CD4-positive, alpha-beta T cell (primary cell): ENCODE measurements at places on chromosomes 2 and 18.

DNA sequence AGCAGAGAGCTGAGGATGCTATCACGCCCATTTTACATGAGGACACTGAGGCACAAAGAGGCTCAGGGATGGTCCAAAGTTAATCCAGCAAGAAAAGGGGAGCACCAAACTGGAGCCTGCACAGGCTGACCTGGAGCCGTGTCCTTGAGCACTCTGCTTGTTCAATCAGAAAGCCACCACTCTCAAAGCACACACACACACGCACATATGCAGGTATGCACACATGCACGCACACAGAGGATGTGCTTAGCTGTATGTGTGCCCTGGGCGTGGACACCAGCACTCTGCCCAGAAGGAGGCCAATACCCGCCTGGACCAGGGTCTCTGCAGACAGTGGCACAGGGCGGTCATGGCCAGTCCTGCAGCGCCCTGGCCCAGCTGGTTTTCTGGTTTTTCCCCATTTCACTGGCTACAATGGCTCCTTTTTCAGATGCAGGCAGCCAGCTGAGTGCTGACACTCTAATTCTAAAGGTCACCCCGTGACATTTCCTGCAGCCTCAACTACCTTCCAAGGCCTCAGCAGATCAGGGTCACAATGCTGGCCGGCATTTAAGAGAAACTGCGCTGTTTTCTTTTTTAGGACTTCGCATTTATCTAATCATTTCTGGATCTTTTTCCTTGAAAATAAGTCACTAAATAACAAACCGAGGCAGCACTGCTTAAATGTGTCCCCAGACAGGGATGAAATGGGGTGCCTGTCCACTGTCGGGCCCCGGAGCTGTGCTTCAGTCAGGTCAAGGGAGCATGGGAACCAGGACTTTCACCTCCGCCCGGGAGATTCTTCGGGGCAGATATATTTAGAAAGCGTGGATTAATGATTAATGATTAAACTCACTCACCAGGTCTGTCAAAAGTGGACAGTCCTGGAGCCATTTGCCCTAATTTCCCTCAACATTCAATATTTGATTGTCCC is 104.5 kb downstream of the HDAC4 start:
- no peak for DNase-seq

- DNase-seq, result peak; percentile 54
These were observed 44.1 kb downstream of the TRAPPC12 start for GRCh38 chr2:3423492-3424170.

GRCh38 chr18:40375837-40376236 is 1579.2 kb upstream of the PIK3C3 start:
- DNase-seq, result no peak

DNA sequence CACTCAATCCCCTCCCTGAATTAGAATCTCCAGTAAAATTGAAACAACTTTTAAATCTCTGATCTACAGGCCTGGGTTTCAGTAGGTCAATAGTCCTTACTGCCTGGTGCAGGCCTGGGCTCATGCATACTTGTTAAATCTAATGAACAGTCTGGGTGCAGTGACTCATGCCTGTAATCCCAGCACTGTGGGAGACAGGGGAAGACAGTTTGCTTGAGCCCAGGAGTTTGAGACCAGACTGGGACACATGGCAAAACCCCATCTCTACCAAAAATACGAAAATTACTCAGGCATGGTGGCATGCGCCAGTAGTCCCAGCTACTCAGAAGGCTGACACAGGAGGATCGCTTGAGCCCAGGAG is 94.7 kb upstream of the SP3 start:
- DNase-seq, result no peak

DNA sequence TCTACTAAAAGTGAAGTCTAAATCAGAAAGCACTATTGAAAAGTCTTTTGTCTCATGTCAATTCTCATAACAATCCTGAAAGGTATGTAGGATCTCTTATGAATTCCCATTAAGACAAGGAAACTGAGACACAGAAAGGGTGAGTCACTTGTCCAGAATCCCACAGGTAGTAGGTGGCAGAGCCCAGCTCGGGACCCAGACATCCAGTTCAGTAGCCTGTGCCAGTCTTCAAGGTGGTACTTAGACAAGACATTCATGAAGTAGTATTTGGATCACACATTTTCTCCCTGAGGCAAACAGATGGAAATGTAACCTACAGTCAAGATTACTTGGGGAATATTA is 14.8 kb upstream of the PARD3B start:
- DNase-seq, result no peak

- DNase-seq, result no peak
These were observed 84.4 kb upstream of the ATL2 start for GRCh38 chr2:38461470-38461869.

GRCh38 chr18:21364471-21364870 is 122.4 kb downstream of the GREB1L start:
- no peak for DNase-seq

DNA sequence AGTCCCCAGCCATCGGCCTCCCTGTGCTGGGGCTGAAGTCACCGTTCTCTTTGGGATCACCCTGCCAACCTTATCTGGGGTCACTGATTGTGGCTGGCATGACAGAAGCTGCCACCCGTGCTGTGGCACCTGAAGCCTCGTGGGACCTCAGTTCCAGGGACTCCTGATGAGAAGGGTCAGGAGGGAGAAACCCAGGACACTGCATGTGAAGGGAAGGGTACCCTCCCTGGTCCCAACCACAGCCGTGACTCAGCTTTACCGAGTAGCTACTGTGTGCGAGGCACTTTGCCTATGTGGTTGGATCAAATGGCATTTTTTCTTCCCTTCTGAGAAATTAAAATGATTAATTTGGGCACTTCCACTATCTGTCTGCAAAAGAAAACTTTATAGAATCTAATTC is 64.4 kb downstream of the SP110 start:
- no peak for DNase-seq

GRCh38 chr2:196335221-196335634 is 163.8 kb upstream of the STK17B start:
- DNase-seq, result no peak

GRCh38 chr2:159072795-159073194 is 104.4 kb downstream of the TANC1 start:
- no peak for DNase-seq

GRCh38 chr2:99395589-99396130 is 58.5 kb downstream of the EIF5B start:
- no peak for DNase-seq
